ENCODE measurements at places on chromosomes 2 and 18.
A peak's percentile ranks its signal among the peaks of the same experiment; 100 is the strongest.

DNA sequence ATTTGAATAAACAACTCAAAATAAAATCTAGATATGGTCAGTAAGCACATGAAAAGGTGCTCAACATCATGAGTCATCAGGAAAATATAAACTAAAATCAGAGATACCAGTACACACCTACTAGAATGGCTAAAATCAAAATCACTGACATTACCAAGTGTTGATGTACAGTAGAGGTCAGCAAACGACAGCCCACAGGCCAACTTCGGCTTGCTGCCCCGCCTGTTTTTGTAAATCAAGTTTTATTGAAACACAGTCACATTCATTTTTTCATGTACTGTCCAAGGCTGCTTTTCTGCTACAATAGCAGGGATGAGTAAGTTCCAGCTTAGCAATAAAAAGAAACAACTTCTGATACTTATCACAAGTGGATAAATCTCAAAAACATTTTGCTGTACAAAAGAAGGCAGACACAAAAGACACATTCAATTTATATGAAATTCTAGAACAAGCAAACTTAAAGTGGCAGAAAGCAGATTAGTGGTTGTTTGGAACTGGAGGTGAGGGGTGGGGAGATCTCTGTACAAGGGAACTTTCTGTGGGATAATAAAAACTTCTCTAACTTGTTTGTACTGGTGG, 32.1 kb downstream of the TRAK2 start:
- DNase-seq: peak; percentile 29

GRCh38 chr2:70121627-70122372, 34.5 kb downstream of the PCBP1 start:
- DNase-seq: no peak

DNA sequence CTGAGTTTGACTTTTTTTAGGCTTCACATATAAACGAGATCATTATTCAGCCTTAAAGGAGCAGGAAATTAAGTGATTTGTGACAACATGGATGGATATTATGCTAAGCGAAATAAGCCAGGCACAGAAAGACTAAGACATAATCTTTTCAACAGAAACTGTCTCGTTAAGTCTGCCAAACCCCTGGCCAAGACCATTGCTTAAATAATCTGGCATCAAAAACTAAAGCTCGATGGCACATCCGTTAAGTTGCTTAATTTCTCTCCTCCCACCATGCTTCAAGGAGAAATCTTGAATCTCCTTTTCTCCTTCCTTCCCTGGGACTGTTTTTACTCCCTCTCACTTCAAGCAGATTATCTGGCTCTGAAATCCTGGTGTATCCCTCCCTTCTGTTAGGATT, 140.3 kb downstream of the GALNT14 start:
- DNase-seq: no peak

- DNase-seq: no peak
These were observed 163.6 kb downstream of the PRKCE start for GRCh38 chr2:45814951-45815621.

- DNase-seq: peak; percentile 88
These were observed 28.4 kb downstream of the MCEE start for GRCh38 chr2:71101656-71102055.

DNA sequence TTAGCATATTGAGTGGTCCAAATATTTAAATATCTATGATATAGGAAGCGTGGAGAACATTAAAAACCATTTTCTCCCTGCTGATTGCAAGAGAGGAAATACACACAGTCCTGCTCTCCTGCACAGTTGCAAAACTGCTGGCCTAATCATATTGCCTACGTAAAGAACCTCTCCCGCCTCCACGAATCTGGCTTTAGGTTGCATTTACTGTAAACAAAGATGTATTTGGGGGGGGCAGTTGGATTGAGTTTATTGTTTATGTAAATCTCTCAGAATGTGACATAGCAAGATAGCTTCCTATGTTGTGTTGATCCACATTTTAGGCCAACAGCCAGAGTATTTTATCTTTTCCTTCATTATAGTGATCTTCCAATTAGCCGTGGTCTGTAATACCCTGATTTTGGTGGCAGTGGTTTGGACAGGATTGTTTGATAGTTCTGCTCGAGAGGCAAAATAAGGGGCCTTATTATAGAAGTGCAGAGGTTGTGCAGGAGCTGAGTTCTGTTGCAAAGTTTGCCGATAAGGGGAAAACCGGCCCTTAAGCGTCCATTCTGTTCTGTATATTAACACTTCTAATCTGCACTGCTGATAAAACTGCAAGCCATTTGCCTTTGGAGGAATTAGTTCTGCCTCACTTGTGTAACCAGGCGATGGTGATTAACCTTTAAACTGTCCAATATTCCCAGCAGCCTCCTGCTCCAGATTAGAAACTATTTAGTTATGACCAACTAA, 101.6 kb upstream of the SIX3 start:
- no peak for DNase-seq

- DNase-seq: no peak
These were observed 33.9 kb upstream of the SP100 start for GRCh38 chr2:230382108-230382507.

DNA sequence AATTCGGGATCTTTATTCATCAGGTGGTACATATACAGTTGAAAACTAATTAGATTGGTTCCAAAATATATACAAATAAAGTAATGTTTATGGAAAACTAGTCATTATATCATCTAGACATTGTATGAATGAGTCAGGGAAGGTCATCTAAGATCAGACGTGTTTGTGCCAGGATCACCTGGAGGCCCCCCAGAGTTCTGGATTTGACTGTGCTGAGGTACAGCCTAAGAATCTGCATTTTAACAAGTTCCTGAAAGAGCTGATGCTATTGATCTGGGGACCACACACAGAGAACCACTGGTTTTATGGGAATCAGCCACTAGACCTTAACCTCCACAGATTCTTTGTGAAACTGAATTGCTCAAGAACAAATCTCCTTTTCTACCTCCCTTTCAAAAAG, 43.2 kb downstream of the PARD6G start:
- DNase-seq: no peak

- no peak for DNase-seq
These were observed 1.8 kb upstream of the ARID5A start for GRCh38 chr2:96534701-96535181.

- DNase-seq: peak; percentile 79
These were observed 1541.5 kb downstream of the LRP1B start for GRCh38 chr2:140589273-140589672.

DNA sequence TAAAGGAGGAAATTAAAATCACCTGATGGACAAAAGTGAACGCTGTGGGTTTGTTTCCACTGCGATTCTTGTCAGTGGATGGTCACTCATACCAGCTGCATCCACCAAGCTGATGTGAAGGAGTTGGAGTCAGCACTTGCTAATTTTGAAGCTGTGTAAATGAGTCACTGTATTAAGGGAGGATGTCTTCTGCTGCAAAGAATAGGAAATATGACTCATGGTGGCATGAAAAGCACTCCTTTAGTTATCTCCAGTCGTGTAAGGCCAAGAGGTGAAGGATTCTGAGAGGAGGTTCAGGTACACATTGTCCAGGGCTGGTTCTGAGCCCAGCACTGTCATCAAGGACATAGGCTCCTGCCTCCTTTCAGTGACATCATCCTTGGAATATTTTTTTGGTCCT, 71.7 kb upstream of the SKOR2 start:
- peak; percentile 21 for DNase-seq

DNA sequence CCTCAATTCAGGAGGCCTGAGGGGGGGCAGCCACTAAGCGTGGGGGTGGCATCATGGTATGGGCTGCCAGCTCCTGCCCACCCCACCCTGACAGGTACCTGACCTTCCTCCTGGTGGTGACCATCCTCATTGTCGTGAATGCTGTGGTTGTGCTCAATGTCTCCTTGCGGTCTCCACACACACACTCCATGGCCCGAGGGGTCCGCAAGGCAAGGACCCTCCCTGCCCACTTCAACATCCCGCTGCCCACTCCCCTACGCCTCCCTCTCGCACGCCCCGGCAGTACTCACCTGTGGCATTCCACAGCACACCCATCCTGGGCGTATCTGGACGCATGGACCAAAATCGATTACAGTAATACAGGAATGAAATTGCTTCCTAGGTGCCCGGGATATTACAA, 4.0 kb downstream of the CHRNG start:
- no peak for DNase-seq
